ENCODE measurements at places on chromosomes 16 and 17.

DNA sequence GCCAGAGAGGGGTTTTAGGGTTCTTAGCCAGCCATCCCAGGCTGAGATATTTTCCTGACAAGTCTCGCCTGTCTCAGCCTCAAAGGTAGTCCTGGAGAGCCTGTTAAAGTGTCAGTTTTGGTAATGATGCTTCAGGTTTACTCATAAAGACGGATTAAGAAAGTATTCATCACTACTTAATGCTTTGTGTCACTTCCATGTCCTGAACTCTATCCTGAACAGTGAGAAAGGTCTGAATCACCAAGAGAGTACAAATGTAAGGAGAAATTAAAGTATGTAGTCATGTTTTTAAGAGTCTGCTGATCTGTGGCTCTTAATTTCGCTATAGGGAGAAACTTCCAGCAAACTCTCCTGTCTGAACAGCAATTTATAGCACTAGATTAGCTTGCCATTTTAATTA is 14.0 kb downstream of the RPGRIP1L start:
- DNase-seq, result no peak

GRCh38 chr16:21937336-21937829 is 15.8 kb upstream of the UQCRC2 start:
- DNase-seq, result no peak

- no peak for DNase-seq
Measured at GRCh38 chr17:65523411-65523810, 38.0 kb downstream of the AXIN2 start.

DNA sequence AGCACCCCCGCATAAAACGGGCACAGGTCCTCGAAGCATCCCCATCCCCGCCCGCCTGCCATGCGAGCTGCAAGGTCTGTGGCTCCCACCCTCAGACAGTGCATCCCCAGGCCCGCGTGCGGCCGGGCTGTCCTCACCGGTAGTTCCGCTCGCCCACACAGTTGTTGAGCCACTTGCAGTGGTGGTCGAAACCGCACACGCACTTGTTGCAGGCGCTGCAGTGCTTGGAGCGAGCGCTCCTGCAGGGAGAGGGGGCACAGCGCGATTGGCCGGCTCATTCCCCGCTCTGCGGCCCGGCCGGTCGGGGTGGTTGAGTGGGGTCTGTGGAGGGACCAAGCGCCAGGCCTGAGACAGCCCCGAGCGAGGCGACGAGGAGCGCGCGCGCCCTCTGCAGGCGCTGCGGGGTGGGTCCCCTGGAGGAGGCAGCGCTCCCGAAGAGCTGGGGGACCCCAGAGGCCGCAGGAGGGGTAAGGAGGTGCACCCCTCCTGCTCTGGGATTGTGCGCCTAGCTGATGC is 6.0 kb upstream of the TPPP3 start:
- peak; percentile 88 for DNase-seq

- no peak for DNase-seq
Measured at GRCh38 chr17:27802962-27803680, 2.8 kb upstream of the NOS2 start.
